CD4-positive, alpha-beta T cell (primary cell): ENCODE measurements at places on chromosomes 4 and X. TPM values are rescaled to one million over a fixed set of nuclear protein-coding genes. Genes with fewer than 3 reads are reported as not detected.

Gene NSG1
- total RNA-seq: 10.3 TPM

Gene SSX1
- not detected for total RNA-seq

Gene RPL39
- total RNA-seq: 3,712 TPM

Gene MYOZ2
- not detected for total RNA-seq

Gene USP17L18
- total RNA-seq: not detected
